ENCODE measurements at places on chromosomes 3 and 15. TPM values are rescaled to one million over a fixed set of nuclear protein-coding genes. Genes with fewer than 3 reads are reported as not detected.

The ONECUT1 gene
- not detected for total RNA-seq

The MSL2 gene
- 37.2 TPM for total RNA-seq

GRCh38 chr3:24377218-24377993, 117.2 kb downstream of the THRB start:
- no peak for DNase-seq
- no peaks in the 10 kb centered on the region for H3K27me3 ChIP-seq
- no peak overlapping the region for H3K27ac ChIP-seq
- no peak overlapping the region for H3K4me3 ChIP-seq
- H3K4me1 ChIP-seq, result no peaks in the 10 kb centered on the region

DNA sequence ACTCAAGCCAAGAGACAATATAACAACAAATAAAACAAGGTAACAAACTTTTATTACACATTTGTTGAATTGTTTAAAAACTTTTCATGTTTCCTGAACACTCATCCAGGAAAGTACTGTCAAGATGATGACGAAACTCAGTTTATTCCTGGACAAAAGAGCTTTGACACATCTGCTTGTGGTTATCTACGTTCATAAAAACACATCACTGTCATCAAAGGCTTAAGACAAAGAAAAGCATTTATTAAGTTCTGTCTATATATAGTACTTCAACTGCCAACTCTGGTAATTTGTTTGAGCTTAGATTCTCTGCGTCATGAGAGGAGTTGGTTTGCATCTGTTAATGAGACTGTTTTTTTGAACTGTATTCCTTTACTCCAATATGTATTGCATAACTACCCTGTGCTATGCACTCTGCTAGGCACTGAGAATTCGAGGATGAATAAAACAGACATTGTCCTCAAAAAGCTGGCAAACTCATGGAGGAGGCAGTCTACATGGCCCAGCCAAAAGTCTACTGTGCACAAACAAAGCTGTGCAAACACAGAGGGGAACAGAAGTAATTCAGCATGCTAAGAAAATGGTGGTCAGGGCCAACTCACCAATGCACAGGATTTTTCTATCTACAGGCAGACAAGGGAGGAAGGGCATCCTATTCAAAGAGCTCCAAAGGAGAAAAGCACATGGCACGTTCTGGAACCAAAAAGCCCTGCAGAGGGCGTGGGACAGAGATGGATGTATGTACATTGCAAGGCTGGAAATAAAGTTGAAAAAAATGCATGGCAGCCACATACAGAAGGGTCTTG, 21.5 kb downstream of the PLD1 start:
- no peaks in the 10 kb centered on the region for H3K4me1 ChIP-seq
- H3K27me3 ChIP-seq, result peaks cover 8% of the 10 kb centered on the region
- H3K36me3 ChIP-seq, result no peaks in the 10 kb centered on the region
- H3K27ac ChIP-seq, result no peak overlapping the region
- H3K4me3 ChIP-seq, result no peak overlapping the region

DNA sequence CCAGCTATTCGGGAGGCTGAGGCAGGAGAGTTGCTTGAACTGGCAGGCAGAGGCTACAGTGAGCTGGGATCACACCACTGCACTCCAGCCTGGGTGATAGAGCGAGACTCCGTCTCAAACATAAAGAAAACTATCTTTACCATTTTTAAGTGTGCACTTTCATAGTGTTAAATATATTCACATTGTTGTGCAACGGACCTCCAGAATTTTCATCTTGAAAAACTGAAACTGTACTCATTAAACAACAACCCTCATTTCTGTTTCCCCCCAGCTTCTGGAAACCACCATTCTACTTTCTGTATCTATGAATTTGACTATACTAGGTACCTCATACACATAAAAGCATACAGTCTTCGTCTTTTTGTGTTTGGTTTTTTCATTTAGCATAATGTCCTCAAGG, 375.1 kb downstream of the SHQ1 start:
- H3K36me3 ChIP-seq, result no peaks in the 10 kb centered on the region
- H3K27me3 ChIP-seq, result peaks cover 2% of the 10 kb centered on the region
